Hematopoietic multipotent progenitor cell treated with erythropoietin and hydrocortisone succinate and interleukin-3 and kit ligand, for 15 days (in vitro differentiated cells): ENCODE measurements at places on chromosomes 3 and 15.

DNA sequence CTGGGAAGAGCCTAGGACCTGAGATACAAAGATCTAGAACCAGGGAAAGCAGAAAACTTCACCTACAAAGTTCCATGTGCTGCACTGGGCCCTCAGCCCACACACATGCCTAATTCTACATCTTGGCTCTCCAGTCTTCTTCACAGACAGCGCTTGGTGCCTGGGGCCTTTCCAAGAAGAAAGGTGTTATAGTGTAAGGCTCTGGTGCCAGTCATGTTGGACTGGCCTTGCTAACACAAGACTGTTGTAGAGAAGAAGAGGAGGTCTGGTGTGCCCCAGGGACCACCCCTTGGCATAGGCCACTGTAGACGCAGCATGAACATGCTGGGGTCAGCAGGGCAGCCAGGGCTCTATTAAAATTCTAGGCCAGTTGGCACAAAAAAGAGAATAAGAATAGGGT is 226.2 kb upstream of the CTNNB1 start:
- no peak for DNase-seq

- DNase-seq, result no peak
These were observed 84.9 kb downstream of the EPHB1 start for GRCh38 chr3:134879990-134880389.

- peak; percentile 89 for DNase-seq
These were observed 37.8 kb downstream of the HMCES start for GRCh38 chr3:129316248-129317013.

GRCh38 chr3:141505166-141505565 is 18.3 kb downstream of the RASA2 start:
- no peak for DNase-seq

DNA sequence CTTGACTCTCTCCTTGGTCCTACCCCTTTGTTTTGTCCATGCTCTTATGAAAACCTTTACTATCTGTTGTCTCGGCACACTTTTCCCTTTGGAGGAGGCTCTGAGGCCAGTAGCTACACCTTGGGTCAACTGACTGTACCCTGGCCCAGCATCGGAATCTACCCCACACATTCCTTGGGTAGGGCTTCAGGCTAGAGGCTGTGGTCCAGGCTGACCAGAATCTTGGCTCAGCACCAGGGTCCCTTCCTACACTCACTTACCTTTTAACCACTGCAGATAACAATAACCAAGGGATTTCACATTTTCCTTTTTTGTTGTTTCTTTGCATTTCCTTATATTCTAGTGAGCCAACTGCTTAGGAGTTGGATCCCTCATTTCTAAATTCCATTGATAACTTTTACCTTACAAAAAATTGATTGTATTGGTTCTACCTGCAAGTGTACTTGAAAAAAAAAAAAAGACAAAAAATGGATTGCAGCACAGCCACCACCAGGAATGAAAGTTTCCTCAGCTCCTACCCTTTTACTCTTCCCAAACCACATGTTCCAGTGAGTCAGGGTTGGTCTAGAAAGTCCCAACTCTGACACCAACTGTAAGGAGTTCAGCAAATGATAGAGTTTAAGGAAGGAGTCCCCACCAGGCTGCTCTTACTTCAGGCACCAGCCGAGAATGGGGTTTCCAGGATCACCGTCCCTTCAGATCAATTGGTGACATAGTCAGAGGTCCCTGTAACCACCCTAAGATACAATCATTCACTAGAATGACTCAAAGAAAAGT is 95.6 kb downstream of the FBLN2 start:
- DNase-seq, result no peak

DNA sequence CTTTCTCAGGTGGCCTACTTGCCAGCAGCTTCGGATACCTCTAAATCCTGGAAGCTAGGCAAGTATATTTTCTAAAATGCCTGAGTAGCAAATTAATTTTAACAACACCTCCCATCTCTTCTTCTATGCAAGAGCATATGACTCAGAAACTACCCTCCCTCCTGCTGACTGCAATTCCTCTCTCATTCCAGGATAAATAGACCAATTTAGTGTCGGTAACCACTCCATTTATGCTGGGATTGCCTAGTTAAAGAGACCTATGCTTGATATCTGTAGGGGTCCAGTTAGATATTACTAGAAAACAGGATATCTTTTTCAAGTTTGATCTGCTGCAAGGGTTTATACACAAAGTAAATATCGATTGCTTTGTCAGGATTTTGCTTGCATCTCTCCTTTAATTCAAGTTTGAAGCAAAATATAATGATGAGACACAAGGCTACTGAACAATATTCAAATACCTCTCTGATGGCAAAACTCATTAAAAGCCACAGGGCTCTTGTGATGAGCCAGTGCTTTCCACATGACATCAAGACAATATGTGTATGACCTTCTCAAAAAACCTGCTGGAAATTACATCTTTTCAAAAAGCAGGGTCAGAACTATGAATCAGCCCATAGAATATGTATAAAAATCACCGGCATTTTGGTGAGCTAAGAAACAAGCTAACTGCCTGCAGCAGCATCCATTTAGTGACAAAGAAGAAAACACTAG is 491.6 kb upstream of the NECTIN3 start:
- DNase-seq, result no peak

DNA sequence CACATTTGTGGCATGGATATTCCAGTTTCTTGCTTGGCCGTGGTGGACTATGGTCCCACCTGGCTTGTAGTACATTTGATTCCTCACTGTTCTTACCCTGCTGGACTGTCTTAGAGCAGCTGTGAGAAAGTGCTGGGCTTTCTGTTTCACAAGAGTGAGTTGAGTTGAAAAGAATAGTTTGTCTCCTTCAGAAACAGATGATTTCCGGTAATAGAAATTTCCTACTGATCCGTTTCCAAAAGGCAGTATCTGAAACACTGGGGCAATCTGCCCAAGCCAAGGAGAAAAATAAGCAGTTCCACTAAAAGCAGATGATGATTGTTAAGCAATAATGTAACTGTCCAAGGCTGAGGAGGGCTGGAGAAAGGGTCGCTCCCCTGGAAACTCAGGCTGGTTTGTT is 96.0 kb downstream of the SUCLG2 start:
- DNase-seq, result no peak

GRCh38 chr15:79381593-79381992 is 50.5 kb upstream of the MINAR1 start:
- DNase-seq, result no peak

DNA sequence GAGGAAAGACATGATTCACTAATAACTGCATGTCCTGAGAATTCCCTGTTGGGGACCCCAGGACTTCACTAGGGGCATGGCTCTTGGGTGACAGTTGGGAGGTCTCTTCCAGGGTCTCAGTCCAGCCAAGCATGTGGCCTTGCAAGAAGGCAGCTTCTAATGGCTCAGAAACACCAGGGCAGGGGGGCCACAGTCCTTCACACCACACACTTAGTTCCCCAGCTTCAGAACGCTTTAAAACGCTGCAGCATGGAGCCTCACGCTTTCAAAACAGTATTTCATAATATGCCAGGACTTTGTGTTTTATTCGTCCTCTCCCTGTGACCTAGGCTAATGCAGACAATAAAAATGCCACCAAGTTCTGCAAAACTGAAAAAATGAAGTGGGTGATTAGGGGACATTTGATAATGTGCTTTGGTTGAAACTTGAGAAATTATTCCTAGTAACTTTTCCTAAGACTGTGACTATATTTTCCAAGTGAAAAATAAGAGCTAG is 48.4 kb upstream of the LIMD1 start:
- no peak for DNase-seq

DNA sequence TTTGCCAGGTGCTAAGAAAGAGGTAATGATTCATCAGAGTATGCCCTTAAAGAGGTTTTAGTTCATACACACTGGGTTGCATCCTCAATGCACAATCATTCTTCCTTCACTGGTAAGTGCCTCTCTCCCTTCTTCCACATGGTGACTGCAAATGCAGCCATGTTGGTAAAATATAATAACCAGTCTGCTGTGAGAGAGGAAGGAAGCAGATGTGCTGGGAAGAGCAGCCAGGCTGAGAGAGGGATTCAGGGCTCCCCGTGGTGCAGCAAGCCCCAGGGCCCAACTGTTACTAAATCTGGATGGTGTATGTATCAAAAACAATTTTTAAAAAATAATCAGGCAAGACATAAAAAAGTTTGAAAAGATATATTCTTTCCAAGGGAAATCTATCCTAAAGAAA is 498.1 kb downstream of the MAGI1 start:
- no peak for DNase-seq

DNA sequence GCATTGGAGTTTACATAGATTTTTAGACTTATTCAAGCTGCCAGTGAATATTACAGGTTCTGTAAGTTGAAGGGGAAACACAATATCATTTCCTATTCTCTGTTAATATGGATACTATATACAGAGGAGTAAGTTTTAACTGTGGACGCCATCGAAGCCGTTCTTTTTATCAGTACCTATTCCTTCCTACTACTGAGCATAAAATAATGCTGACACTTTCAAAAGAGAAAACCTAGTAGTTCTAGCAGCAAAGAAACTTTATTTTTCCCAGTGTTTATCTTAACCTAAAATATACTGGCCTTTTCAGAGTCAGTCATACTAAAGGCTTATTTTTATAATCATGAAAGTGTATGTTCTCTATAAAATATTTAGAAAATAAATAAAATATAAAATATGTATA is 14.2 kb downstream of the LRRC31 start:
- no peak for DNase-seq

GRCh38 chr3:141738891-141739363 is 829 bp downstream of the RNF7 start:
- peak; percentile 35 for DNase-seq

- DNase-seq, result no peak
These were observed 55.6 kb upstream of the CGNL1 start for GRCh38 chr15:57320631-57321220.

DNA sequence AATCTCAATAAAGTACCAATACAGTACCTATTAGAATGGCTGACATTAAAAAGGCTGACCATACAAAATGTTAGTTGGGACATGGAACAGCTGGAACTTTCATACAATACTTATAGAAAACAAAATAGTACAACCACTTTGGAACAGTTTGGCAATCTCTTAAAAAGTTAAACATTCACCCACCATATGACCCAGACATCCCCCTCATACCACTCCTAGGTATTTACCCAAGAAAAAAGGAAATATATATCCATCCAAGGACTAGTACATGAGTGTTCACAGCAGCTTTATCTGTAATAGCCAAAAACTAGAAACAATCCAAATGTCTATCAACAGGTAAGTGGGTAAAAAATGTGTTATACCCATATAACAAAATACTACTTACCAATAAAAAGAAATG is 25.2 kb upstream of the ARF4 start:
- no peak for DNase-seq

DNA sequence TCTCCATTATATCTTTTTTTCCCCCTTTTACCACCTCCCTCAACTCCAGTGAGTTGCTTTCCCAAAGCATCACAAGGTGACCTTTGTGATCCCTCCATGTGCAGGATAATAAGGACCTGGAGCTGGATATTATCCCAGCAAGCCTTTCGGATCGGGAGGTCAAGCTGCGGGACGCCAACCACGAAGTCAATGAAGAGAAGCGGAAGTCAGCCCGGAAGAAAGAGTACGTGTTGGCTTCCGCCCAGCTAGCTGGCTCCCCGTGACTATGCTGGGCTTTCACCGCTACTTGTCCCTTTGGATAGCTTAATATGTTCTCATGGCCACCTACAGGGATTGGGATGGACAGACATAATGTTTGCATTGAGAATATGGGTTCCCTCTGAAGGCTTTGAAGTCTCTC is 273.7 kb upstream of the UMPS start:
- no peak for DNase-seq

- DNase-seq, result no peak
These were observed 30.9 kb upstream of the SEMA3F start for GRCh38 chr3:50124052-50124799.

GRCh38 chr3:41447701-41448100 is 248.4 kb downstream of the CTNNB1 start:
- no peak for DNase-seq

GRCh38 chr15:41584636-41585126 is 25.7 kb downstream of the TYRO3 start:
- no peak for DNase-seq

- DNase-seq, result no peak
These were observed 108.1 kb upstream of the GMNC start for GRCh38 chr3:190970560-190970959.

DNA sequence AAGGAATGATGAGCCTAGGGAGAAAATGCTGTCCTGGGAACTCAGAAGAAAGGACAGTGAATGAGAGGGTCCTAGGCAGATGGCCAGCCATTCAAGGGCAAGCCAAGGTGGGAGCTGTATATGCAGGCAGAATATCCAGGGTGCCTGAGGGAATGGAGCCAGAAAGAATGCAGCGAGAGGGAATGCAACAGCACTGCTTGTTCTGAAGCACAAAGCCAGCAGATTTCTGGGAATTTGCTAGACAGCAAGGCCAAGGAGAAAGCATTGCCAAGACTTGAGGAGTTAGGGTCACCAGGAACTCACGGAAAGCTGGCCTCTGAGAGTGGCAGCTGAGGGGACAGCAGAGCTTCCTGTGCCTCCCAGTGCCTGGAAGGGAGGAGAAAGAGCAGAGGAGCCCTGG is 200.6 kb downstream of the MYRIP start:
- no peak for DNase-seq

DNA sequence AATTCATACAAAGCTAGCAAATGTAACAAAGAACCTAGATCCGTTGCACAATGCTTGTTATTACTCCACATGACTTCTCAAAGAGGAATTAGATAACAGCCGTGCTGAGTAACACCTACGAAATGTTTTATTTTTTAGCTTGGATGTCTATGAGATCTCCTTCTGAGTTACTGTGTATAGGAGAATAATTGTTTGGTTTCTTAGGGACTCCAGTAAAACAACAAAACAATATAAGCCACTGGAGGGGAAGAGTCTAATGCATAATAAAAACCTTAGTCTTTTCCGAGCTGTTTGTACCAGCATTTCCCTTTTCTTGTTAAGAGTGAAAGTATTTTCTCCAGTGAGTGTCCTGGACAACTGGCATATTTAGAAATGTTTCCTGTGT is 15.6 kb downstream of the SNAP23 start:
- DNase-seq, result no peak

GRCh38 chr3:103919327-103919726 is 1447.4 kb upstream of the ALCAM start:
- DNase-seq, result no peak

DNA sequence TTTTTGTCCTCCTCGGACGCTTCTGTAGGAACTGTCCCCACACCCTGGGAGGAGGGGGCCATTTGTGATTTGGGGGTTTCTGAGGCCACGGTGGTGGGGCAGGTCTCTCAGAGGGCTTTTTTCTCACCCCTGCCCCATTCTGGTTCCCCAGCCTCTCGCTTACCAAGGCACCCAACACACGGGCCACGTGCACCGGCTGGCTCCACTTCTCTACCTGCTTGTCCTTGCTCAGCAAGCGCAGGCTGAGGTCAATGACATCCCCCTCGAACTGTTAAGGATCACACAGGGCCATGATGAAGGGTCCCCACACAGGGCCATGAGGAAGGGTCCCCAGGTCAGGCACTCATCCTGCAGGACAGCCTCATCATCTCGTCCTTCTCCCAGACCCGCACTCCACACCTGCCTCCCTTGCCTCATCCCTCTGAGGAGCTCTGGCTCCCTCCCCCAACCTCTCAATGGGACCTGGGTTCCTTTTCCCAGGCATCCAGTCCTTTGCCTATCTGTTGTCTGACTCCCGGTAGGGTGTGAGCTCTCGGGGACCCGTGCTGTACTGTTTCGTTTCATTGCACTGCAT is 10.6 kb downstream of the EPB42 start:
- no peak for DNase-seq

- DNase-seq, result no peak
These were observed 3.0 kb downstream of the PLA1A start for GRCh38 chr3:119600732-119601131.
